PC-9 (cell line): ENCODE measurements at places on chromosomes 6 and 20. TPM values are rescaled to one million over a fixed set of nuclear protein-coding genes. Genes with fewer than 3 reads are reported as not detected.

- no peaks in the 10 kb centered on the region for H3K36me3 ChIP-seq
- no peaks in the 10 kb centered on the region for H3K27me3 ChIP-seq
- no peak for DNase-seq
- H3K4me1 ChIP-seq, result peaks cover 45% of the 10 kb centered on the region
- H3K27ac ChIP-seq, result peak overlapping the region; percentile 40
These were observed 13.9 kb downstream of the PTK7 start for GRCh38 chr6:43089874-43090558.

DNA sequence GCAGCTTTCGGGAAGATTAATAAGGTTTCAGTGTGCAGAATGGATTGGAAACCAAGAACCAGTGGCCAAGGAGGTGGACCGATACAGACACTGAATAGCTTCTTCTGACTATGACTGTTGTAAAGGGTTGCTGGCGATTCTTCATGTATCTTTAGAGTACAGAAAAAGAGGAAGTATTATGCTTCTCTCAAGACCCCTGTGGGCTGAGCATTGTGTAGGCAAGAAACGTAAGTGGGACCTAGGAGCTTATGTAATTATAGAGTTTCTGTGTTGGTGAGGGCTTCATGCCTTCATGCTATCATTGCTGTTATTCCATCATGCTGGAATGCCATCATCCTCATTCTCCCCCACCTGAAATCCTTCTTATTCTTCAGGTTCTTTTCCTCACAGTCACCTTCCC, 105.4 kb upstream of the AKIRIN2 start:
- H3K27ac ChIP-seq, result no peak overlapping the region
- no peak overlapping the region for H3K4me3 ChIP-seq
- H3K36me3 ChIP-seq, result no peaks in the 10 kb centered on the region
- no peak for DNase-seq
- no peaks in the 10 kb centered on the region for H3K4me1 ChIP-seq

- H3K27me3 ChIP-seq, result no peaks in the 10 kb centered on the region
- peaks cover 76% of the 10 kb centered on the region for H3K4me1 ChIP-seq
- no peak overlapping the region for H3K4me3 ChIP-seq
These were observed 46.6 kb upstream of the EZR start for GRCh38 chr6:158865769-158866168.

Gene MAP3K4
- 13.0 and 20.0 TPM in 2 replicates for total RNA-seq

Gene SOX18
- total RNA-seq, result 0.83 TPM in 1 of 2 replicates, not detected in the other
